ENCODE measurements at places on chromosomes 3 and 15.

- no peak for DNase-seq
These were observed 8.9 kb downstream of the XIRP1 start for GRCh38 chr3:39183211-39184080.

DNA sequence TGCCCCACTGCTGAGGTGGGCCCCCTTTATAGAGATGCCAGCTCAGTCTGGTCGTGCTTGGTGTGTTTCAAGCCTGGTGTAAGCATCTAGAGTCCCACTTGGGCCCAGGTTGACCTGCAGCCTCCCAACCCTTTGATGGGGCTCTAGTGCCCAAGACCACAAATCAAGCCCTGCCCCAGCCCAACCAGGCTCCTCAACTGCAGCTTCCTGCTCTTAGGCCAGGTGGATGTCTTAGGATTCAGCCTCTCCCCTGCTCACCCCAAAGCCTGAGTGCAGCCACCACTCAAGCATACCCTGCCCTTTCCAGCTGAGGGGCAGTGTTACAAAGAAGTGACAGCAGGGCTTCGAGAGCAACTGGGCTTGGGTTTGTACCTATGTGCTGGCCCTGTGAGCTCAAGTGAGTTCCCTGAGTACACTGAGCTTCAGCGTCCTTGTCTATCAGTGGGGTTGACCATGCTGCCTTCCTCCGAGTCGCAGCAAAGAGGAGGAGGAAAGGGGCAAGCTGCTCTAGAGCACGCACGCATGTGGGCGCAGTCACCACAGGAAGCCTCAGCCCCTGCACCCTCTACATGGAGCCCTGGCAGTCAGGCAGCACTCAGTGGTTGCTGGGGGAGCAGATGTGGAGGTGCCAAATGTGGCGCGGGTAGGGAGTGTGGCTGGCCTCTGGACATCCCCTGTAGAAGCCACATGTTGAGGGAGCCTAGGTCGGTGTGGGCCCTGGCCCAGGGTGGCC is 120.7 kb downstream of the EEFSEC start:
- no peak for DNase-seq

- DNase-seq = no peak
These were observed 2.3 kb downstream of the DUT start for GRCh38 chr15:48333540-48333939.

GRCh38 chr3:38268087-38268486 is 2.5 kb downstream of the SLC22A13 start:
- no peak for DNase-seq

DNA sequence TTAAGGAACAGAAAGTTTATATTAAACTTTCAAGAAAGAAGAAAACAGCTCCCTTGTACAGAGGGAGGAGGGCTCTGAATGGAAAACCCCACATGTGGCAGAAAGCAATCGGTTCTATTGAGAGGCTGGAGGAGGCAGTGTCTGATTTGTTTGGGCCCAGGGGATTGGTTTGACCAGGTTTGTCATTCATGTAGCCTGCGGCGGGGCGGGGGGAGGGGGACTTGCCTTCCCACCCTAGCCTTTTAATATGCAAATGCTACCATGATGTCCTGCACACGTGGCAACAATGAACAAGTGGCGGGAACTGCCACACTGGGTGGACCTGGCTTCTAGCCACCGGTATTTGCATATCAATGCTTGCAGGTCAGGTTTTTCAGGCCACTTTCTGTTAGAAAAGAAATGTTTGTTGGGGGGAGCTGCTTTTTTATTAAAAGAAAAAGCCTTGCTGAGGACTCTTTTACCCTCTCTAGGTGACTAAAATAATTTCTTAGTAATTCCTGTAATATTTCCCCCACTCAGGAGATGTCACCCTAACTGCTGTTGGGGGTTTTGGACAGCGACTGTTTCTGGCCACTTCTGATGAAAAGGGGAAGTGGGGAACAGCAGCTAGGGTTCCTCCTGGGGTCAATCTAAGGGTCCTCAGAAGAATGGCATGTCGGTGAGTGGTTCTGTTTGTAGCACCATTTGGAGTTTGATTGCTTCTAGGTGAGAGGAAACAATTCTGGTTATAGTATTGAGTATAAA is 691.2 kb downstream of the TBL1XR1 start:
- DNase-seq = no peak

- no peak for DNase-seq
These were observed 4.0 kb downstream of the C3orf52 start for GRCh38 chr3:112089956-112090886.

DNA sequence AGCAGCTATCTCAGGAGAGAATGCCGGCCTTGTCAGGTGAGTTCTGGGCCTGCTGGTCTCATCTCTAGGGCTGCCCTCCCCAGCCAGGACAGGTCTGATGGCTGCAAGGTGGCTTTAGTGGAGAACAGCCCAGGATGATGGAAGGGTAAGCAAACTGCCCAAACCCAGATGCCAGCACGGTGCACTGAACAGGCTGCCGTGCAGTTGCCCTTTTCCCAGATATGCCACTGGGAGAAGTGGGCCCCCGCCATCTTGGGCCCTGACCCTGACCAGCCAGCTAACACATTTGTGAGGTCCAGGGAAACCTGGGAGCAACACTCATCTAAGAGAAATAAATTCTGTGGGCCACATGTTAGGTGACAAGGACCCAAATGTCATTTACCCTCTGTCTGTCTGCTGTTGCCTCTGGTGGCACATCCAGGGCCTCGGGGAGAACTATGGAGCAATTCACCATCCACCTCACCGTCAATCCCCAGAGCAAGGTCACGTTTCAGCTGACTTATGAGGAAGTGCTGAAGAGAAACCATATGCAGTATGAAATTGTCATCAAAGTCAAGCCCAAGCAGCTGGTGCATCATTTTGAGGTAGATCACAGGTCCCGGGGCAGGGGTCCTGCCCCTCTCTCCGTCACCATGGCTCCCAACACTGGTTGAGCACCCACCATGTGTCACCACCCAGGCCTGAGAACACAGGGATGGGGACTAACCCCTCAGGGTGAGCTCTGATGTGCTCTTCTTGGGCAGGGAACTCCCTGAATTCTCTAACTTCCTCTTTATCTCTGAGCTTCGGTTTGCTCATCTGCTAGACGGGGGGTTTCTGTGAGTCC is 1.8 kb downstream of the ITIH1 start:
- DNase-seq = no peak

DNA sequence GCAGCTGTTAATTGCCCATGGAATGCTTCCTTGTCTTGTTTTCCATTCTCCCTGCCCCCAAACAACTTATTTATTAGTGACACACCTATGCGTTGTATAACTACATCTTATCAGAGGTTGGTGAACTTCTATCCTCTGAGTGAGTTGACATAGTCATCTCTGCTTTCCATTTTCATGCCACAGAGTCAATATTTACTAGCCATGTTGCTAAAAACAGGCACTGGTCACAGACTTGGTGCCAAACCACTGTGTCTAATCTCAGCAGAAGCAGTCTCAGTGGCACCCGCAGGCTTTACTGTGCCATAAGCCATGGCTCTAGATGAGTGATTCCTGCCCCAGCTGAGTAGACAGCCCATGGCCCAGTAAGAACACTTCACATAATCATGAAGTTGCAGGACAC is 26.5 kb downstream of the DAPK2 start:
- DNase-seq = no peak

GRCh38 chr3:19769694-19770093 is 164.3 kb downstream of the EFHB start:
- DNase-seq = no peak

DNA sequence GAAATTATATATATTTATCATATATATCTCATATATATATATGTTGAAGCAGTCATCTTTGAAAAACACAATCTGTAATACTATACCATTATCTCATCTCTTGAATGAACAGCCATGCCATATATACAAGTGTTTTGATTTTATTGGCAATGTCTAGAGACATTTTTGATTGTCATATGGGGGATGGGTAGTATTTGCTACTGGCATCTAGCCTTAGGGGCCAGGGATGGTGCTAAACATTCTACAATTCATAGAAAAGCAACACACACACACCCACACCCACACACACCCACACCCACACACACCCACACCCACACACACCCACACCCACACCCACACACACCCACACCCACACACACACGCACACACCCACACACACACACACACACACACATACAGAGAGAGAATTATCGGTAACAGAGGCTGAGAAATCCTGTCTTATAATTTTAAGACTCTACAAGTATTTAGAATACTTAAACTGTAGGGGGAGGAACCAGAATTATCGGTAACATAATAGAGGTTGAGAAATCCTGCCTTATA is 11.1 kb upstream of the PIK3R4 start:
- DNase-seq = no peak

- no peak for DNase-seq
These were observed 135.6 kb upstream of the STAC start for GRCh38 chr3:36244728-36245127.

- no peak for DNase-seq
These were observed 35.2 kb downstream of the USP13 start for GRCh38 chr3:179687967-179688535.

DNA sequence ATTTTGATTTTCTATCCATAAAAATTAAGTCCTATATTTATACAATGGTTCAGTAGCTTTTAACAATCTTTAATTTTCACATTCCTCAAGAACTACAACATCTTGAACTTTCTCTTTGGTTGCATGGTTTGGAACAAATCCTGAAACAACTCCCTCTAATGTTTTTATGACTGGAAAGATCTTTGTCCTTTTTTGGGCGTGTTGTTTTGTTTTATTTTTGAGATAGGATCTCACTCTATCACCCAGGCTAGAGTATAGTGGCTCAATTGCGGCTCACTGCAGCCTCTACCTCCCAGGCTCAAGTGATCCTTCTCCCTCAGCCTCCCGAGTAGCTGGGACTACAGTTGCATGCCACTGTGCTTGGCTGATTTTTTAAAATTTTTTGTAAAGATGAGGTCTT is 4.0 kb downstream of the STX19 start:
- DNase-seq = no peak

DNA sequence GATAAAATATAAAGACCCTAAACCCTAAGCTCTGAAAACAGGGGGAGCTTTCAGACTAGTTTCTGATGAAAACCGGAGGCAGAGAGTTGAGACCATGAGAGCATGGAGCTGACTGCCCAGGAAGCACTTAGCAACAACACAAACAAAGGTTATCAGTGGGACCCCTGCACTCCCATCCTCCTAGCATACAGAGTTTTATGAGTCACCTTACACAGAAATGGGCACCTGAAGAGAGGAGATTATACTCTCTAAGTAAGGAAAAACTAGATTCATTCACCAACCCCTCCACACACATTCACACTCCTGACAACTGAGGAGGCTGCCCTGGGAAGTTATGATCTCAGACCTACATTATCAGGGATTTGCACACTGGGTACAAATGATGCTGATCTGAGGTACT is 261.7 kb downstream of the ULK4 start:
- DNase-seq = no peak

DNA sequence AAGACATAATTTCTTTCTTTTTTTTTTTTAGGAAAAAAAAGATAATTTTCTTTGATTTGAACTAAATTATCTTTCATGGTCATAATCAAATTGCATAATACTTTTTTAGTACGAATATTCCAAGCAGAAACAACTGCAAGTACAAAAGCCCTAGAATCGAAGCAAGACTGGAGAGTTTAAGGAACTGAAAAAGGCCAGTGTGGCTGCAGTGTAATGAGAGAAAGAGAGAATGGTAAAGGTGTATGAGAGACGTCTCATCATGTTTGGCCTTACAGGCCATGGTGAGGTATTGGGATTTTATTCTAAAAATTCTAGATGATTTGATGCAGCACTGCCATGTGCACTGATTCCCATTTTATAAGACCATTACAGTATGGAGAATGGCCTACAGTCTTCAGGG is 180.9 kb downstream of the SUCNR1 start:
- DNase-seq = no peak

DNA sequence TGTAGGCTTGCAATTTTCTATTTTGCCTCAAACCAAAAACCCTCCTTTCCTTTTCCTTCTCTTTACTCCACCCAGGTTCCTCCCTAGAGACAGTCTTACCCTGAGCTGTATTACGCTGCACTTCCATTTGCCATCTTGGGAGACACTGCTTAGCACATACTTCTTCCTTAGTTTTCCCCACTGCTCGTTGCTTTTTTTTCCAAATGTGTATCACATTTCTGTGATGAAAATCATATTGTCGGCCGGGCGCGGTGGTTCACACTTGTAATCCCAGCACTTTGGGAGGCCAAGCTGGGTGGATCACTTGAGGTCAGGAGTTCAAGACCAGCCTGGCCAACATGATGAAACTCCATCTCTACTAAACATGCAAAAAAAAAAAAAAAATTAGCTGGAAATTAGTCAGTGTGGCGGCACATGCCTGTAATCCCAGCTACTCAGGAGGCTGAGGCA is 29.5 kb downstream of the POPDC2 start:
- no peak for DNase-seq

DNA sequence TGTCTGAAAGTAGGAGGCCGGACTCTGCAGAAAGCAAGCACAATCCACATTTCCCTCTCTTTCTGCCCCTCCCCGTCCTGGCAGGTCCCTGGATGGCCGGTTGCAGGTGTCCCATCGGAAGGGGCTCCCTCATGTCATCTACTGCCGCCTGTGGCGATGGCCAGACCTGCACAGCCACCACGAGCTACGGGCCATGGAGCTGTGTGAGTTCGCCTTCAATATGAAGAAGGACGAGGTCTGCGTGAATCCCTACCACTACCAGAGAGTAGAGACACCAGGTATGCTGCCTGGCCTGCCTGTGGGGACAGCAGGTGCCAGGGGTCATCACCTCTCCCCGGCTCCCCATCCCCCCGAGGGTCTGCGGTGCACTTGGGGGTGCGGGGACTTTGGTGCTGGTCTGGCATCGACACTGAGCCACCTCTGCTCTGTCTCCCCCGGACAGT is 89.6 kb downstream of the AAGAB start:
- DNase-seq = no peak

GRCh38 chr3:127831723-127832172 is 9.4 kb upstream of the MGLL start:
- no peak for DNase-seq

- no peak for DNase-seq
These were observed 25.7 kb downstream of the HMCES start for GRCh38 chr3:129304146-129304961.

DNA sequence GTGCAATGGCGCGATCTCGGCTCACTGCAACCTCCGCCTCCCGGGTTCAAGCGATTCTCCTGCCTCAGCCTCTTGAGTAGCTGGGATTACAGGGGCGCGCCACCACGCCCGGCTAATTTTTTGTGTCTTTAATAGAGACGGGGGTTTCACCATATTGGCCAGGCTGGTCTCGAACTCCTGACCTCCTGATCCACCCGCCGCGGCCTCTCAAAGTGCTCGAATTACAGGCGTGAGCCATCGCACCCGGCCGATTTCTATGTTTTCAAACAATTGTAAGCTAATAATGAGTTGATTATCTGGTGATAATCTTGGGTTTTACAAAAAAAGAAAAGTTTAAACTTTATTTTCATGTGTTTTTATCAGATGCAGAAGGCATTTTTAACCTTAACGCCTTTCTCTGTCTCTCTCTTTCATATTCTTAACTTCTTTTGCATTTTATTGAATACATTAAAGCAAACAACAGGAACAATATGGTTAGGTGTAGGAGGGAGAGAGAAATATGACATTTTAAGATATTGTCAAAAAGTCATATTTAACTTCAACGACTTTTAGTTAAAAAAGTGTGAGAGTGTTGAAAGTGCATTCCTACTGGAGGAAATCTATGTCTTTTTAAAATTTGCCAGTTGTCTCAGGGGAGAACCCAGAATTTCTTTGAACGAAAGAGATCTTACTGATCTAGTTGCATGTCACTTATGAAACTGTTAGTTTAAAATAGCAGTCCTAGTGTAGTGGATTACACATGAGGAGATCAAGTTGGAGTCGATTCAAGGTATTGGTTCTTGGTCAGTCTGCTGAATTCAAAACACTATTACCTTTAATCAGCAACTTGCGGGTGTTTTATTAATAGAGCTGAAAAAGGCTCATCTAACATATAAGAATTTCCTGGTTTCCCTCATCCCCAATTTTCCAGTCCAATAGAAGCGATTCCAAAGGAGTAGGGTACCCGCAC is 3.4 kb upstream of the MEIS2 start:
- no peak for DNase-seq

- DNase-seq = no peak
These were observed 556.9 kb upstream of the CFAP20DC start for GRCh38 chr3:59606638-59607266.
